ENCODE measurements at places on chromosomes 7 and 10. TPM values are rescaled to one million over a fixed set of nuclear protein-coding genes. Genes with fewer than 3 reads are reported as not detected.

Gene GAD2
- total RNA-seq = not detected

Gene FAM25A
- total RNA-seq = not detected

Gene DRGX
- not detected for total RNA-seq

Gene GHRHR
- not detected for total RNA-seq

Gene SLC13A1
- total RNA-seq = not detected

Gene FBXL13
- 1.1 TPM for total RNA-seq

Gene NACAD
- 1.3 TPM for total RNA-seq

Gene TPK1
- 3.1 TPM for total RNA-seq

Gene HOXA5
- total RNA-seq = under 0.01 TPM

Gene MIOS
- total RNA-seq = 25.8 TPM

Gene SNX10
- total RNA-seq = 0.72 TPM

Gene LIPF
- not detected for total RNA-seq

Gene SFXN4
- total RNA-seq = 11.6 TPM

Gene CNTNAP2
- total RNA-seq = not detected

Gene SLC18A2
- not detected for total RNA-seq

Gene WAC
- total RNA-seq = 60.8 TPM

Gene PRSS37
- total RNA-seq = not detected

Gene GJD4
- total RNA-seq = not detected

Gene BLNK
- not detected for total RNA-seq

Gene CHCHD3
- total RNA-seq = 98.8 TPM

Gene LRRD1
- total RNA-seq = under 0.01 TPM

Gene MPP7
- total RNA-seq = 0.14 TPM

Gene SLC18A3
- not detected for total RNA-seq

Gene CRHR2
- total RNA-seq = not detected

Gene LRRC18
- total RNA-seq = not detected

Gene PROSER2
- total RNA-seq = 7.7 TPM

Gene GDF2
- total RNA-seq = 0.14 TPM

Gene SEMA3C
- total RNA-seq = 223 TPM

Gene KCNIP2
- 0.57 TPM for total RNA-seq

Gene RBP4
- not detected for total RNA-seq

Gene IFIT1
- 11.4 TPM for total RNA-seq

Gene GIMAP5
- 0.14 TPM for total RNA-seq

Gene COL28A1
- total RNA-seq = not detected

Gene PTPRZ1
- 0.29 TPM for total RNA-seq

Gene SLC16A12
- total RNA-seq = 0.14 TPM

Gene MGMT
- 5.9 TPM for total RNA-seq

Gene TMEM225B
- total RNA-seq = 0.44 TPM

Gene MET
- total RNA-seq = 51.0 TPM

Gene INMT
- total RNA-seq = 17.8 TPM

Gene GPR158
- 3.9 TPM for total RNA-seq

Gene IFIT2
- total RNA-seq = 2.7 TPM

Gene AS3MT
- total RNA-seq = 0.88 TPM

Gene GTF2IRD1
- total RNA-seq = 16.5 TPM

Gene C10orf105
- total RNA-seq = under 0.01 TPM

Gene TEX36
- not detected for total RNA-seq

Gene SPDYE8
- not detected for total RNA-seq

All from placental pericyte (primary cell).